Panc1 (cell line): ENCODE measurements at places on chromosomes 6 and 20.

DNA sequence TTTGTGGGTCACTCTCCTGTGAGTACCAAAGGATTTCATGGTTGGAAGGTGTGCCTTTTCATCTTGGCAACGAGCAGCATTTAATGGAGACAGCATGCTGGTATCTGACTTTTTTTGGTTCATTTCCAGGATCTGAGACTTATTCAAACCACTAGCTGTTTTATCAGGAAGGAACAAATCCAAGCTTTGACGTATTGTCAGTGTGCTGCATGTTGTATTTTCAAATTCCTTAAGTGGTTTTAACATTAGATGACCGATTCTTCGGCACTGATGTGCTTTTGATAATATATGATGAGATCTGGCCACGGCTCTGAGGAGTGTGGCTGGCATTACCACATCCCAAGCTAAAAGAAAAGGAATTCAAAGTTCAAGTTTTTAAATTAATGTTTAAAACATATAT, 6.4 kb downstream of the RMND1 start:
- no peak overlapping the region for H3K27ac ChIP-seq
- H3K4me1 ChIP-seq = no peaks in the 10 kb centered on the region
- H3K36me3 ChIP-seq = peaks cover 7% of the 10 kb centered on the region; the same call in 1 of the 2 replicates
- H3K4me3 ChIP-seq = no peak overlapping the region
- no peaks in the 10 kb centered on the region for H3K27me3 ChIP-seq

DNA sequence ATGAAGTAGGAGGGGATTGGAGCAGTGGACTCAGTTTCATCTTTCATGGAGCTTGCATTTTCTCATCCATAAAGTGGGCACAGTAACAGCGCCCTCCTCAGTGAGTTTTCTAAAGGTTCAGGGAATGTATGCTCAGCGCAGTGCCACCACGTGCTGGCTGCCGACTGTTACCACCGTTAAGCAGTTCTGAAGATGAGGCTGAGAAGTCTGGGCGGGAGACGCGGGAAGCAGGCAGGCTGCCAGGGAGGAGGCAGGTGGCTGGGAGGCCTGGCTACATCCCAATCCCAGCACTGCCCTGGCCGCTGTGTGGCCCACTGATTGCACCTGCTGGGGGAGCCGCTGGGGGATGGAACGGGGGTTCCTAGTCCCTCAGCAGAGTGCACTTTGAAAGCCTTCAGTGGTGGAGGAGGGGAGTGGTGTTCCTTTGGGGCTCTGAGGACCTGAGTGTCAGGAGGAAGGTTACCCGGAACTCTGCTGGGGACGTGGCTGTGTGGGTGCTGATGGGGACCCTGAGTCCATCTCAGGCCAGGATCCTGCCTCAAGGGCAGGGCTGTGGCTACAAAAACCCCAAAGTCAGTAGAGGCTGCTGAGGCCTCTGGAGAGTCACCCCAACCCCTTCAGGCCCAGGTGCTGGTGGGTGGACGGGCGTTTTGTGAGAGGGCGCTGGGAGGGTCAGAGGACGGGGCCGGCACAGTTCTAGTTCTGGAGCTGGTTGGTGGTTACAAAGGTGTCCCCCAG, 28.0 kb upstream of the PHACTR3 start:
- H3K27ac ChIP-seq = no peak overlapping the region
- no peak for DNase-seq
- H3K27me3 ChIP-seq = peaks cover 2% of the 10 kb centered on the region; the same call in 1 of the 2 replicates
- H3K36me3 ChIP-seq = no peaks in the 10 kb centered on the region
- H3K4me3 ChIP-seq = no peak overlapping the region

DNA sequence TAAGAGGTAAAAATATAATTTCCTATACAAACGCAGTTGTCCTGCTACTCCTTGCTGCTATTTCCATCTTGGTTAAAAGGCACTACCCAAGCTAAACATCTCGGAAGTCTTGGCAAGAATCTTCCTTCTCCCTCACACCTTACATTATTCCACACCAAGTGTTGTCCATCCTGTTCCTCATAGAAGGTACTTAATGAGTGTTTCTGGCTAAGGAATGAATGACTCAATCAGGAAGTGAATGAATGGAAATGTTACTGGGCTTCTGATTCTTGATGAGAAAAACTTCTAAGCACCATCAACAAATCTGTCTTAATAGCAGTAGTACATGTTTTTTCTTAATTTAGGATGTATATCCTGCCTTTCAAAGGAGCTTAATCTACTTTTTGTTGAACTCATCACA, 40.6 kb upstream of the RSPO3 start:
- no peak for DNase-seq
- H3K4me1 ChIP-seq = no peaks in the 10 kb centered on the region
- H3K4me3 ChIP-seq = no peak overlapping the region
- H3K36me3 ChIP-seq = no peaks in the 10 kb centered on the region

- no peak for DNase-seq
- H3K36me3 ChIP-seq = no peaks in the 10 kb centered on the region
- H3K4me3 ChIP-seq = no peak overlapping the region
- H3K4me1 ChIP-seq = peaks cover 4% of the 10 kb centered on the region; the same call in 1 of the 2 replicates
- no peak overlapping the region for H3K27ac ChIP-seq
Measured at GRCh38 chr6:72963946-72964345, 261.4 kb downstream of the KHDC1L start.
